NCI-H524 treated with DMSO at 0.1 percent for 48 hours (cell line): ENCODE measurements at places on chromosomes 13 and 19.
A peak's percentile ranks its signal among the peaks of the same experiment; 100 is the strongest.

- no peak for DNase-seq
Observed at GRCh38 chr13:40472427-40473220, 193.8 kb downstream of the FOXO1 start.

DNA sequence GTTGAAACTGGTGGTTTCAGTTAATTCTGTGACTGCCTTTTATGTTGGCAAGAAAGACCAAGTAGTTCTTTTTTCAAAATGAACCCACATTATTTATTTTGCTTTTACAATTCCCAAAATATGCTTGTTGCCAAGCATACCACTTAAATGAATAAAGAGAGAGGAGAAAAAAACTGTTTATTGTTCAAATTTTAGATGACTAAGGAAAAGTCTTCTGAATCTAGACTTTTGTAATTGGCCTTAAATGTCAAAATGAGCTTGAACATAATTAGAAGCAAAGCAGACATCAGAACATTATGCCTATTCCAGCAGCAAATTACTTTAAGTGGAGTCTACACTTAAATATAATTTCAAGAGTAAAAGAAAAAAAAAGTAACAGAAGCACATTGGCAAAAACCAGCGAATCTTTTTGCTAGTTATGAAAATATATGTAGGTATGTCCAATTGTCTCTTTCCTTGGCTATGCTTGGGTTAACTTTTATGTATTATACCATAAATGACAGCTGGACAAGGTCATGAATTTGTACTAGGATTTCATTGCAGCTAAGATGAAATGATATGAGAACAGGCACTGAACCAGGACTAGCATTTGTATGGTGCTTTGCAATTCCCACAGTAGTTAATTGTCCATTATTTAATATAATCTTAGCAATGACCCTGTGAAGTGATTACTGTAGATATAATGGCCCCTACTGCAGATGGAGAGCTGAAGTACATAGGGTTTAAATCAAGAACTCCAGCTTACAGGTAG, 211.9 kb downstream of the NALCN start:
- DNase-seq: peak; percentile 64

DNA sequence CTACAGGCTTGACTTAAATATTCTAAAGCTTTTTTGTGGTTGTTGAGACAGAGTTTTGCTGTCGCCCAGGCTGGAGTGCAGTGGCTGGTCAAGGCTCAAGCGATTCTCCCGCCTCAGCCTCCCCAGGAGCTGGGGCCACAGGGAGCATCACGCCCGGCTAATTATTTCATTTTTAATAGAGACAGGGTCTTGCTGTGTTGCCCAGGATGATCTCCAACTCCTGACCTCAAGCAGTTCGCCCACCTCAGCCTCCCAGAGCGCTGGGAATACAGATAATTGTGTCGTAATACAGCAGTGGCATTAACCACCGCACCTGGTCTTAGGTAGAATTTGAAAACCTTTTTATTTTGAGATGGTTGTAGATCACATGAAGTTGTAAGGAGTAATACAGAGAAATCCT, 1.5 kb upstream of the DCUN1D2 start:
- no peak for DNase-seq

DNA sequence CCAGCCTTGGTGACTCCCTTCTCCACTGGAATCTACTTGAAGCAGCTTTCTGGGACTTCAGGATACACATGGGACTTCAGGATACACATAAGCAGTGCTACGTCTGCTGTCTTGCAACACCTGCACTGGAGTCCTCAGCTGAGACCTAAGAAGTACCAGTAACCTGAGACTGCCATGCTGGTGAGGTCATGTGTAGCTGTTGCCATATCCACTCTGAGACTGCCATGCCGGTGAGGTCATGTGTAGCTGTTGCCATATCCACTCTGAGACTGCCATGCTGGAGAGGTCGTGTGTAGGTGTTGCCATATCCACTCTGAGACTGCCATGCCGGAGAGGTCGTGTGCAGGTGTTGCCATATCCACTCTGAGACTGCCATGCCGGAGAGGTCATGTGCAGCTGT, 937.9 kb downstream of the EFNB2 start:
- no peak for DNase-seq

GRCh38 chr13:113470073-113470472, 16.8 kb upstream of the ADPRHL1 start:
- DNase-seq: no peak

DNA sequence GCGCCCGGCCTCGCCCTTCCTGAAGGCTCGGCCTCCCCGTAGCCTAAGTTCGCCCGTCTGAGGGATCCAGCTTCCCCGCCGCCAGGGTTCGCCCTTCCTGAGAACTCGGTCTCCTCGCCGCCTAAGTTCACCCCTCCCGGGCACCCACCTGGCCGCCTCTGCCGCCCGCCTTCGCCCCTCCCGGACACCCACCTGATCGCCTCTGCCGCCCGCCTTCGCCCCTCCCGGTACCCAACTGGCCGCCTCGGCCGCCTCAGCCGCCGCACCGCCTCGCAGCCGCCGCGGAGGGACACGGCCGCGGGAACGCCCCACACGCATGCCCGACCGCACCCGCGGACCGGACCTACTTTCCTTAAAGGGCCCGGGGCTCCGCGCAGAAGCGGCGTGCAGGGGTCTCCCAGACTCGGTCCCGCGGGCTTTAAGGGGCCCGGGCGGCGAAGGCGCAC, at the start of gene MOB3A:
Gene MOB3A (minus strand): TSS at position 293 of the 446 bp plus-strand sequence. CDS start 17,766 bp downstream, outside the sequence.
- DNase-seq: no peak

DNA sequence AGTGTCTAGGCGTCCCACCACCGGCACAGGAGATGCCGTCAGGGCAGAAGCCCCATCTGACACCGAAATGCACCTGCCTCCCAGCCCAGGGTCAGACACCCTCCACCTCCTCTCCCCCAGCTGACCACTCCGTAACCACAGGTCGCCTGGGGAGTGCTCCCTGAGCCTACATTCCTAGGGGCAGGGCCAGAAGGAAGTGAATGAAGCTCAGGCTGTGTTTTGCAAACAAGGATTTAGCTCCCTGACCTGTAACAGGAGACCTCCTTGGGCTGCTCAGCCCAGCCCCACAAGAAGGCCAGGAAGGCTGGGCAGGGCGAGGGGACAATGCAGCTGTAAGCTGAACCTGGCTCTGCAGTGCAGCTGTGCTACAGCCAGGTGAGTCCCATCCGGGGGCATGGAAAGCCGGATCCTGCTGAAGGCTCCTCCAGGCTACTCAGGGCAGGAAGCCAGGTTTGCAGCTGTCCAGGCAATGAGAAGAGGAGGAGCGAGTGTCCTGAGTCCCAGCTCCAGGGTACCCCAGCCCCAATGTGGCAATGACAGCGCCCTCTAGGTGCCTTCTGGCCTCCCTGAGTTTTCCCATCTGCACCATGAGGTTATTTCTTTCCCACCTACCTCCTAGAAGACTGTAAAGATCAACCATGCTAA, 42.1 kb downstream of the RHPN2 start:
- no peak for DNase-seq

DNA sequence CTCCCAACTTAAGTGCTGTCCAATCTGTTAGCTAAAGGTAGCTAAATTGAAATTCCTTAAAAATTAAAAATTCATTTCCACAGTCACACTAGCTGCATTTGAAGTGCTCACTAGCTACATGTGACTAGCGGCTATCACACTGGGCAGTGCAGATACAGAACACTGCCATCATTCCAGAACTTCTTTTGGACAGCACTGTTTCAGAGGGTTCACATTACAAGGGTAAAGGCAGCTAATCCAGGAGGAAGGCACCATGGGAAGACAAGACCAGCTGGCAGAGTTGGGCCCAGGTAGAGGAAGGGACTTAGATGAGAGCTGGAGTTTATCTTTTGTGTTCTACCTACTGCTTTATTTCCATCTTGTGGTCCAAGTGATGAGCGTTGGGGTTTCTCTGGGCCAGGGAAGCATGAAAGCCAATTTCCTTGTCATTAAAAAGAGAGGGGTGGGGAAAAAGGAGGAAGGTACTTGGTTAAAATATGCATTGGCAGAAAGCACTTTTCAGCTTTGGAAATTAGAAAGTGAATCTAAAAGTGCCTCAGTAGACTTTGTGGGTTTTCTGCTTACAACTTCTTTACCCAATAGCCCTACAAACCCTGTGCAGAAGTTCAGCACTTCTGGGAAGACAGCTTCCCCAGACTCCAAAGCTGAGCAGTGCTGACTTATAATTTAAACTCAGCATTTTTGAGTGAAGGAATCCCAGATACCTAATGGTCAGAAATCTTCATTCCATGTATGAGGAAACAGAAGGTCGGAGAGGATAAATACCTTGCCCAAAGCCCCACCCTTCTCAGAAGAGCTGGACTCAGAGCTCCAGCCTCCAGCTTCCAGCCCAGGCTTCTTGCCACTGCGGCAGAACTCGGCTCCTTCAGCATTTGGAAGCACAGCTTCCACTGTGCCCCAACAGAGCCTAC, 49.5 kb downstream of the ATP7B start:
- no peak for DNase-seq

DNA sequence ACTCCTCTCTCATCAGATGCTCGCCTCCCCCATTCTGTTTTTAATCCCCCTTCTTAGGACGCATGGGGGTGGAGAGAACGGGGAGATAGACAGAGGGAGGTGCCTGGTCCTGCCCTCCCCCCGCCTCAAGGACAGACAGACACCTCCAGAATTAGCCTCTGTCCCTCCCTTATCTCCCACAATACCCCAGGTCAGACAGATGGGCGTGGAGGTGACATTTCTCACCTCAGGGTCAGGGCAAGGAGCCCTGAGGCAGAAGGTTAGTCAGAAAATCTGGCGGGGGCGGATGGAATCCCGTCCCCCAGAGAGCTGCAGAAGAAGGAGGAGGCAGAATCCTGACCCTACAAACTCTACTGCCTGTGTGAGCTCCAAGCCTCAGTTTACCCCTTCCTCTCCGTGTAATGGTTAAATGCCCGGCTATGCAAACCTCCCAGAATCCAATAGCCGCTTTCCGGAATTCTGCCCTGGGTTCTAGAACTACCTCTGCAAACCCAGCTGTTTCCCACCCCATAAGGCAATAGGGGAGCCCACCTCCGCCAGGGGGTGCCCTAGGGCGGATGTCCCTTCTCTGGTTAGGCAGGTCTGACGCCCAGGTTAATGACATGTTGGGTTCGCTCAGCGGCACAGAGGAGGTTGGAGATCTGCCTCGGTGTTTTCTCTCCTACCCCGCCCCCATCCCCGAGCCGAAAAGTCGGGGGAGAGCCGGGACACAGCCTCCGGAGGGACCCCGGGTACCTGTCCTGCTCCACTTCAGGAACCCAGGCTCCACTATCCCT, 900 bp downstream of the PPP1R13L start:
- DNase-seq: no peak

- DNase-seq: no peak
Observed at GRCh38 chr19:40688987-40689338, 1.5 kb downstream of the NUMBL start.
